NCI-H1930 (cell line): ENCODE measurements at places on chromosomes 3 and 15.

- DNase-seq, result no peak
Observed at GRCh38 chr15:79874242-79874641, 22.6 kb downstream of the MTHFS start.

- no peak for DNase-seq
Observed at GRCh38 chr3:11563159-11563864, 80.4 kb downstream of the VGLL4 start.

- DNase-seq, result no peak
Observed at GRCh38 chr3:80553211-80553610, 785.4 kb upstream of the ROBO1 start.

- no peak for DNase-seq
Observed at GRCh38 chr3:134839990-134840389, 44.9 kb downstream of the EPHB1 start.

DNA sequence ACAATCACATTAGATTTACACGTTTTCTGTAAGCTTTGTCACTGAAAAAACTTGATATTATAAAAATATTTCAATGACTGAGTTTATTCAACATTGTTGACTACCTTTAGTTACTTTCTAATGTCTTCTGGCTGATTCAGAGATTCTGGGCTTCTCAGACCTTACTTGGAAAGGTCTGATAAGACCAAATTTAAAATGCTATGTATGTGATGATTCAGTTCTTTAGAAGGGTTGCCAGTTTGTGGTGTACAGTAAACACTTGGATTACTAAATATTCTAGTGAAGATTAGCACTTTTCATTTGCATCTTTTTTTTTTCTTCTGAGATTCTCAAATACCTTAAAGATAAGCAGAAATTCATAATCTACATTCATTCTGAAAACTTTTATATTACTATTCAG lies 49.8 kb downstream of the SGO1 start:
- DNase-seq, result no peak
